Ascending aorta (tissue), 2 donors: ENCODE measurements at places on chromosomes 2 and 18. TPM values are rescaled to one million over a fixed set of nuclear protein-coding genes. Genes with fewer than 3 reads are reported as not detected.

DNA sequence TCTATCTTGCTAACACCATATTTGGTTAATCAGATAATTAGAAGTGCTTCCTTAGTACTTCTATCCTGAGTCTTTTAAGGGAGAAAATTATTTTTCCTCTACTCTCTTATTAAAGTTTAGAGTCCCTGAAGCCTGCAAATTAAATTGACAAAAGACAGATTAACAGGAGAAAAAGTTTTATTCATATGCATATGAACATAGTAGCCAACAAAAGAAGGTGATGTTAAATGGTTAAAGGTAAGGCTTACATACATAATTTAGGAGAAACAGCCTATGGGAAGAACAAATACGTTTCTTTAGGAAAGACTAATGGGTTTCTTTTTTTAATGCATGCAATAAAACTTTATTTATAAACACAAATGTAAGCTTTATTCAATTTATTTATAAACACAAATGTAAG, 805.0 kb downstream of the CPS1 start:
- DNase-seq = no peak

- no peak for DNase-seq
Measured at GRCh38 chr18:53886058-53886457, 338.4 kb downstream of the MBD2 start.

DNA sequence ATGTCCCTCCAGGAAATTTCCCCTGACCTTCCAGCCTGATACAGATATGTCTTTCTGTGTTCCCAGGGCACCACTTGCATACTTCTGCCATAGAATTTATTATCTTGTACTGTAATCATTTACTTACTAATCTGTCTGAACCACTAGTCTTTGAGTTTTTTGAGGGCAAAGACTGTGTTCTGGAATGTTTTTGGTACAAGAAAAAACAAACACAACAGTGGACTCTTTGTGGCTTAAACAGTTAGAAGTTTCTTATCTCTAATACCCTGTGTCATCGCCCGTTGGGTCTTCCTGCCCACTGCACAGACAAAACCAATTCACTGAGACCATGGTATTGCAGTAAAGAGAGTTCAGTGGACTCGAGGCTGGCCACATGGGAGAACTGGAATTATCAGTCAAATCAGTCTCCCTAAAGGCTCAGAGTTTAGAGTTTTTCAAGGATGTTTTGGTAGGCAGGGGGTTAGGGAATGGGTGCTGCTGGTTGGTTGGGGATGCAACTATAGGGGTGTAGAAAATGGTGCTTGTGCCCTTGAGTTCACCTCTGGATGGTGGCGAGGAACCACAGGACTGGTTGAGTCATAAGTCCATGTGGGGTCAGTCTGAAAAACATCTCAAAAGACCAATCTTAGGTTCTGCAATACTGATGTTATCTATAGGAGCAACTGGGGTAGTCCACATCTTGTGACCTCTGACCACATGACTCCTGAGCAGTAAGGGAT, 20.3 kb downstream of the RALB start:
- DNase-seq = no peak

The ABCB11 gene
- total RNA-seq = not detected

DNA sequence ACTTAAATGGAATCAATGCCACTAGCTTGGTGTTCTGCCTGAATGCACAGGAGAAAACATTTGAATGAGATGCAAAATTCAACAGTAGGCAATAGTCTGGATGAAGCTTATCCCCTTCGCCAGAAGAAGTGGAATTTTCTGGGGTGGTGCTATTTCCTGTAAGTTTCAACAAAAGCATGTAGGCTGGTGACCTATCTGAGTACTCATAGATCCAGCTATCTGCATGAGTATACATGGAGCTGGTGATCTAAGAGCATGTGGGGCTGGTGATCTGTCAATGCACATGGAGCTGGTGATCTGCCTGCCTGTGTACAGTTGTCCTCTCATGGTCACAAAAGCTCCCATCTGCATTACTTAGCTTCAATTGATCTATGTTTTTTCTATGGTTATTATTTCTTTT, 71.2 kb downstream of the SLC9A4 start:
- no peak for DNase-seq

GRCh38 chr2:758073-758820, 81.0 kb upstream of the TMEM18 start:
- DNase-seq = no peak

The PMAIP1 gene
- not detected for total RNA-seq

DNA sequence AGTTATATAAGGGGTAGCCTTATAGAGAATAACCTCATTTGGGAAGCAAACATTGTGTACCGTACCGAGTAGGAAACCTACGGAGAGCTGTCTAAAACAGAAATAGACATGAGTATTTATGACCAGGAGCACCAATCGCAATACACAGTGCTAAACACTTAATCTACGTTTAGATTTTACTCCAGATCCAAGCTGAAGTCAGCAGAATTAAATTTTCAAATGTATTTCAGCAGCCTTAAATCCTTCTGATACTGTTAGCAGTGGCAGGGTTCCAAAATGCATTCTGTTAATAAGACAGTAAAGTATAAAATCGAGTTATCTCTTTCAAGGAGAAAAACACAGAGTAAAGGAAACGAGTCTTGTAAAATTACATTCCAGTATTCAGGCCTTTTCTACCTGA, 118.1 kb upstream of the ZNF521 start:
- DNase-seq = no peak

GRCh38 chr18:44828080-44828479, 147.4 kb downstream of the SETBP1 start:
- no peak for DNase-seq

DNA sequence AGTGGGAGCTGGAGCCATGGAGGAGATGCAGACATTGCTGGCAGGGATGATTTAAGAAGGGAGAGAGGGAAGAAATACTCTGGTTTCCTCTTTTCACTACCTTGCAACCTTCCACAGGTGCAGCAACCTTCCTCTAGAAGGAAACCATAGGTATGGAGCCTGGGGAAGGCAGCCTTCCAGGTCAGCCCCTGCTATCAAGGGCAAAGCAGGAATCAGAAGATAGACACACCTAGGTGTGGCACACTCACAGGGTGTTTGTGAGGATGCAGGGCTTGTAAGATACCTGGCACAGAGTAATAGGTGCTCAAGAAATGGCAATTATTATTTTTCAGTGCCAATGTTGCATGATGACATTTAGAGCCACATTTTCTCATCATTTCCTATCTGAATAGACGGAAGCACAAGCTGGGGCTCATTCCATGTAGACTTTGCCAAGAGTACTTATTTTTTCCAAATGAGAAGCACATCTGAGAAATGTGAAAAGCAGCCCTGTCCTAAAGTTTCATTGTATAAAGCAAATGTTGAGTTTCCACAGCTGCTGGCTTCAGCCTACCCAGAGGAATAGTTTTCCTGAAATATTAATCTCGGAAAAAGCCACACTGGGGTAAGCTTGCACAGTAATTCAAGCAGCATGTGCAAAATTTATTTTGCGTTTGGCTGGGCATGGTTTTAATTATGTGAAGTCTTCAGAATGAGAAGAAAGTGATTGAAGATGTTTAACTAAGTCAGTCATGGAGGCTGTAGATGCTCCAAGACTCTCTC, 20.6 kb downstream of the EVA1A start:
- no peak for DNase-seq

The CDH2 gene
- 22.8 TPM for total RNA-seq

The ELOA2 gene
- total RNA-seq = not detected

- DNase-seq = no peak
Measured at GRCh38 chr2:56209701-56210100, 25.9 kb downstream of the CCDC85A start.

The UBE2E3 gene
- 125 TPM for total RNA-seq

DNA sequence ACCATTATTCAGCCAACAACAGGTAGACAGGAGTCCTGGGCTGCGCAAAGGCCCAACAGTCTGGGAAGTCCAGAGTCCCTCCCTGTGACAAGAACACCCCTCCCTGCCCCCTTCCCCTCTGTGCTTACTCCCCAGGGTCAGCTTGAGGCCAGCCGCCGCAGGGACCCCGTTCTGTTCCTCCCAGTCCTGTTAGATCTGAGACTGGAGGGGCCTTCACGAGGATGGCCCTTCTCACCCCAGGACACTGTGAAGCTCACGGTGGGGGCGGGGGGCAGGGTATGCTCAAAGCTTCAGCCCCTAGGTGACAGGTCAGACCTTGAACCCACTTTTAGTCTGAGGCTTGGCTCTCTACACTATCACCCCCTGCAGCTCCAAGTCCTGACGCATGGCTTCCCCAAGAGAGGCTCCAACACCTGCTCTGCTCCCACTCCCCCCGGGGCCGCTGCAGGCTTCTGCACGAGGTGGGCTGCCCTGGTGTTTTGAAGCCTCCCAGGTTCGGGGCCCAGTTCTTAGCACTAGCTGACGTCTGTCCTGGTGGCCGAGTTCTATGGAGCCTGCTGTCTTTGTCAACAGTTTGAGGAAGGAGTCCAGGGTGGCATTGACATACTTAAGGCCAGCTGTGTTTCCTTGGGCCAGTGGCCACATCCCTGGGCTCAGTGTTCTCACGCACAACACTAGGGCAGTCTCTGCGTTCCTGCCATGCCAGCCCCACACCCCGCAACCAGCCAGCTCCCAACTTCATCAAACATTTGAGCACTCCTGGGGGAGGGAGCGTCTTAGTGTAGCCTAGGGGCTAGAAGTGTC, 37.2 kb upstream of the HPCAL1 start:
- DNase-seq = peak; percentile 56

The CD302 gene
- total RNA-seq = 30.9 TPM

DNA sequence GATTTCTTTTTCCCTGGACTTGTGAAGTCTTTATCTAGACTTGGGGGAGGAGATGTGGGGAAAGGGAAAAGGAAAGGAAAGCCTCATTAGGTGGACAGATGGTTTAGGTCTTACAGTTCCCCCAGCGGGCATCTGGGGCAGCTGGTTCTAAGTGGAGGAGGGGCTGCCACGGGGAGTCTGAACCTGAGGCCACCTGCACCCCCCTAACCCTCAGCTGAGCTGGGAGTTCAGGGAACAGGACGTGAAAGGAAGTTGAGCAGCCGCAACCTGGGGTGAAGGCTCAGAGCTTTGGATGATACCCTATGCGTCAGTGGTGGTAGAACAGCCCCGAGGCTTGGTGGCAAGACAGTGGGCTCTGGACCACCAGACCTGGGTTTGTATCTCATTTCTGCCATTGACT, 26.8 kb downstream of the ITM2C start:
- DNase-seq = no peak

The CHRNG gene
- not detected for total RNA-seq

DNA sequence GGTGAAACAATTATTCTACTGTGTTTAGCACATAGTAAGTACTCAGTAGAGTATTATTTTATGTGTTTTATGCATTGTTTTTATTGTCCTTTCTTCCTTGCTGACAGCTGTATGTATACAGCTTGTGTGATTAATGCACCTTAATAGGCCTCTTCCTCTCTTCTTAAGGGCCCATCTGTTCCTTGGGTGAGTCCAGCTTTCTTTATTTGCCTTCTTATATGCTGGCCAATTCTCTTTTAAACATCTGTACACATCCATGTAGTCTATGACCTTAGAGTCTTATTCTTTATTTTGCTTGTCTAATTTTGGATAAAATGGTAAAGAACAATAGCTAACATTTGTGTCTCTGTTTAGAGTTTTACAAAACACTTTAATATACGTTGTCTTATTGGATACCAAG, 333.7 kb upstream of the MEIS1 start:
- DNase-seq = no peak

- DNase-seq = no peak
Measured at GRCh38 chr2:171963198-171963597, 36.6 kb upstream of the METAP1D start.

DNA sequence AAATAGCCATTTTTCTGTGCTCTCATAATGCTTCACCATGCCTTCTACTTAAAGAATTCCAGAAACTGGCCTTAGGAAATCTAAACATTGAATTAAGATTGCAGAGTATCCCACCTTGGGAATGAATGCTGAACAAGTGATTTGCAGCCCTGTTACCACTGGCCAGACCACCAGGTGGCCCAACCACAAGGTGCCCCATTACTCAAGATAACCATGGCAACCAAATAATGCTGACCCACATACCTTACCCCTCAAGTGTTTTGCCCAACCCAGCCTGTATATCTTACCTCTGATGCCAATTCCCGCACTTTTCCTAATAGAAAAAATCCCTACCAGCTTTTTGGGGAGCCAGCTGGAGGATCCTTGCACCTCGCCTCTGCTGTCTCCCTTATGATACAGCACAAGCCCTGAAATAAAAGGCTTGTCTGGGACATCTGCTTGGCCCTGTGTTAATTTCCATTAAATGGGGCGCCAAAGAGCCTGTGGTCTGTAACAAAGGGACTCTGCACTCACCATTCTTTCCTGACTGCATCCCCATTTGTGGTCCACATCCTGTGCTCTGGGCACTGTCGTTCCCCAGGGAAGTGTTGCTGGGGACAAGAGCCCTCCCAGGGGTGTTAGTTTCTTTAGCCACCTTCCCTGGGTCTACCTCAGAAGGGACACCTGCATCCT, 17.3 kb upstream of the KCNF1 start:
- DNase-seq = no peak

GRCh38 chr2:236686561-236686960, 116.9 kb downstream of the ACKR3 start:
- DNase-seq = no peak

DNA sequence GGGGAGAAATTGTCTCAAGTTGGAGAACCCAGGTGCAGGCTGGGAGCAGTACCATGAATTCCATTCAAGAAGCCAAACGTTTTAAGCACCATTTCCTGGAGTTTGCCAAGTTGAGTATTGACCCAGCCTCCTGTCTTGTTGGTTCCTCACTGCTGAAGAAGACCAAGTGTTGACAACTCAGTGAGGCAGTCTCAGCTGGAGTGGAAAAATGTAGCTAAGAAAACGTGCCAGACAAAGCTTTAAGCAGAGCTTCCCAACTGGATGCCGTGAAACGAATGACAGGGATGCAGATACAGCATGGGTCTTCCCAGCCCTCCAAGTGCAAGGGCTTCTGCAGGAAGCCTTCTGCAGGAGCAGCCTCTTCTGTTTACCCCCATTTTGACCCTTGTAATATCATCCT, 778 bp upstream of the INPP1 start:
- no peak for DNase-seq

The FEV gene
- not detected for total RNA-seq

The HMSD gene
- total RNA-seq = not detected

DNA sequence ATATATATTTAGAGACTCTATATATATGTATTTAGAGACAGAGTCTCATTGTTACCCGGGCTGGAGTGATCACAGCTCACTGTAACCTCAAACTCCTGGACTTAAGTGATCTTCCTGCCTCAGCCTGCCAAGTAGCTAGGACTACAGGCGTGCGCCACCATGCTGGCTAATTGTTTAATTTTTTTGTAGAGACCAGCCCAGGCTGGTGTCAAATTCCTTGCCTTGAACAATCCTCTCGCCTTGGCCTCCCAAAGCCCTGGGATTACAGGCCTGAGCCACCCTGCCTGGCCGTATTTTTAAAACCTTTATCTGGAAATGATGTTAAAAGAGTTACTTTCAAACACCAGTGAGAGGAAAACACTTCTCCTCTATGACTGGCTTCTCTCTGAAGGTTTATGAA, 30.9 kb upstream of the PGAP1 start:
- no peak for DNase-seq
